CD8-positive, alpha-beta memory T cell (primary cell): ENCODE measurements at places on chromosomes 2 and 18.

GRCh38 chr2:82224301-82224940 lies 1919.9 kb upstream of the LRRTM1 start:
- DNase-seq = no peak

GRCh38 chr18:58216071-58216481 lies 172.1 kb downstream of the NEDD4L start:
- no peak for DNase-seq

- no peak for DNase-seq
Measured at GRCh38 chr18:58096658-58097057, 52.6 kb downstream of the NEDD4L start.

GRCh38 chr2:171747371-171747770 lies 60.1 kb downstream of the DYNC1I2 start:
- DNase-seq = no peak

DNA sequence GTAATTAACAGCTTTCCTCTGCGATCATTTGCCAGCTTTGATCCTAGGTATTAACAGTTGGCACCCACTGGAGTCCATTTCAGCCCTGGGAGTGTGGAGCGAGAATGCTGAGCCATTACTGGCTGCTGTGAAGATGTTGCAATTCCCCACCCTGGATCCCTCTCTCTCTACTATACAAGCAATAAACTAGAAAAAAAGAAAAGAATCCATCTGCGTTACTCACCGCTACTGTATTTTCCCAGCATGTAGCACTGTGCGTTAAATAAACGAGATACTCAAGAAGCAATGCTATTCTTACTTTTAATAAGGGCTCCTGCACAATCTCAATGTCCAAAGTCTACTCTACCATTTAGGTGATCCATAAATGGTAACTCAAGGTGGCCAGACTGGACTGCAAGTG lies 8.5 kb downstream of the RTTN start:
- DNase-seq = no peak

DNA sequence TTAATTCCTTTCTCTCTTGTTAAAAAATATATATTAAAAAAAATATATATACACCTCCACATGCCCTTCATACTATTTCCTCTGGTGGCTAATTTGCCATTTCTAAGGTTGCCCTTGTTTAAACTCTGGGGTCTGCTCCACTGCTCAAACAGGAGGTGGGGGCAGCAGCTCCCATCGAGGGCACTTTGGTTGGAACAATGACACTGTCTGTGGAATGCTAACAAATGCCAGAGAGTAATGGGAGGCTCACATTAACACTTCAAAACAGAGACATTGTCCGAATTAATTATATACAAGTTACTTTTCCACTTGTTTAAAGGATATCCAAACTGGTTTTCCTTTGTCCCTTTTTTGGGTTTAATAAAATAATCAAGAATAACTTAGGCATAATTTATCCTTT lies 58.8 kb upstream of the CD302 start:
- no peak for DNase-seq

GRCh38 chr18:66077066-66077465 lies 326.3 kb downstream of the CDH7 start:
- DNase-seq = no peak

GRCh38 chr2:203463266-203463678 lies 71.8 kb downstream of the RAPH1 start:
- DNase-seq = no peak

DNA sequence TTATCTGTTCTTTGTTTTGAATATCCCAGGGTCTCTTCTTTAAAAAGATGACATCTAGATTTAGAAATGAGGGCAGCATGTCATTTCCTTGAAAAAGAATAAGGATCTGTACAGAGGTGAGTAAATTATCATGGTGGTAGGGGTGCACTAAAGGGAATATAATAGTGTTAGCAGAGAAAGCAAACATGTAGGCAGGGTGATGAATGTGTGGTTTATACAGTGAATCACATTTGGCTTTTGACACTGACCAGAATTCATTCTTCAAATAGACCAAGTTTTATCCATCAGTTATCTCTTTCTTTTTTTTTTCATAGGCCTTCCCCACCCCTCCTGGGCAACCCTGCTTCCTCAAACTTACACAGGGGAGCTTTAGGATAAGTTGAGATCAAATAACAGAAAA lies 184.5 kb upstream of the LRP1B start:
- no peak for DNase-seq

DNA sequence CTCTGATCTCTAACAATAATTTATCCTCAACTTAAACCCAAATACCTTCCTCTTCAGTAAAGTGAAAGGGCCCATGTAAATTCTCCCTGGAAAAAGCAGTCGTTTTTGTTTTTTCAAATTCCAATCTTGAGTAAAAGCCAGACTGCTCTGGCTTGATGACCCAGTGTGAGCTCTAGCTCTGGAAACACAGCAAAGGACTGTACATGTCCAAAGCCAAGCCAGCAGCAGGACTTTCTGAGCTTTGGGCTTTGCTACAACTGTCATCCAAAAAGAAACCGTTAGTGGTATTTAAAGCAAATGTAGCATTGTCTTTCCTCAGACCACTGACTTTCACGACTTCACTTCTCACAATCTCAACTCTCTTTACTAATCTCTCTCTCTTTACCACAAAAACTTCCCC lies 25.4 kb downstream of the SH3YL1 start:
- DNase-seq = no peak

DNA sequence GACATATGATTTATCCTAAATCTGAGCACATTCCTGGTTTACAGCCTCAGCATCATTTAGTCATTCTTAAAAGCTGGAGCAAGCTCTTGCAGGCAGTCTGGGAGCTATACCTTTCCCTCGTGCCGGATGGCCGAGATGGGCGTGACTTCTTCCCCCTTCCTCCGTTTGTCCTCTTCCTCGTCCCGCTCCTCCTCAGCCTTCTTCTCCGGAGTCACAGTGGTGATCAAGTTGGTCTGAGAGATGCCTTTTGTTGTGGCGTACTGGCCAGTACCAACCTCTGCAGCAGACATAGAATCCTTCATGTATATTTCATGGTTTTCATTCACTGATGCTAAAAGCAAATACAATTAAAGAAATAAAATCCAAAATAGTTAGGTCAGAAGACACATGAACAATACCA lies 124.1 kb upstream of the ZBTB14 start:
- no peak for DNase-seq

DNA sequence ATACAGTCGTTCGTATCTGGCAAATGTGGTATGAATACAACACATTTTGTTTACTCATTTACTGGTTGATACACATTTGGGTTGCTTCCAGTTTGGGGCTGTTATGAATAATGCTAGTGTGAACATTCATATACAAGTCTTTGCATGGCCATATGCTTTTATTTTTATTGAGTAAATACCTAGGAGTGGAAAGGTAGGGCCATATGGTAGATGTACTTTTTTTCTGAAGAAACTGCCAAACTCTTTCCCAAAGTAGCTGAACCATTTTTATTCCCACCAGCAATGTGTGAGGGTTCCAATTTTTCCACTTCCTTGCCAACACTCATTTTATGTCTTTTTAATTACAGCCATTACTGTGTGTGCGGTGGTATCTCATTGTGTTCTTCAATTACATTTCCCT lies 496.2 kb upstream of the NRXN1 start:
- no peak for DNase-seq

DNA sequence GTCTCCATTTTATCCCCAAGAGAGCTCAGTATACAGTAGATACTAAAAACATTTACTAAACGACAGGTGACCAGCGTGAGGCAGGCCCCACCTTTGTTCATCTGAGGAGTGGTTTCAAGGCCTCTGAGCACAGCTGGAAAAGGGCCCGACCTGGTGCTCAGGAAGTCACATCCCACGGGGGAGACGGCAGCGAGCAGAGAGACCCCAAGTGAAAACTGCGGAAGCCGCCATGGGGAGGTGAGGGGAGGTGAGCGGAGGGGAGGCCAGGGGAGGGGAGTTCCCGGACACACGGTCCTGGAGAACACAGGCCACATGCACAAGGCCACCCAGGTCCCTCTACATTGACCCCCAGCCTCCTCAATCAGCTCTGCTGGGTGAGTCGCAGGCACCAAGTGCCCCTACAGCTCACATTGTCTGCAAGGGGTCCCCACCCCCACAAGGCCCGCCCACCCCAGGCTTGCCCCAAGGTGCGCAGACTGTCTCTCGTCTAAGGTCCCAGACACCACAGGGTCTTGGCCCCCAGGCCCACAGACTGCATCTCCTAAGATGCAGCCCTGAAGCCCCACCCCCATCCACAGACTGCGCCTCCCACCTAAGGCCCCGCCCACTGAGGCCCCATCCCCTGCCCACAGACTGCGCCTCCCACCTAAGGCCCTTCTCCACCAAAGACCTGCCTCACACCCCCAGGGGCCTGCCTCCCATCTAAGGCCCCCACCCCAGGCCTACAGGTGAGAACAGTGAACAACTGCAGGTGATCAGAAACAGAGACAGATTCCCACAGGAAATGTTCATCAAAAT lies 19.1 kb downstream of the PARD6G start:
- no peak for DNase-seq

GRCh38 chr2:42327125-42327524 lies 33.9 kb downstream of the COX7A2L start:
- DNase-seq = no peak

GRCh38 chr2:145184741-145185651 lies 665.1 kb upstream of the ZEB2 start:
- no peak for DNase-seq

- DNase-seq = no peak
Measured at GRCh38 chr18:2958819-2959298, 54.1 kb downstream of the LPIN2 start.

DNA sequence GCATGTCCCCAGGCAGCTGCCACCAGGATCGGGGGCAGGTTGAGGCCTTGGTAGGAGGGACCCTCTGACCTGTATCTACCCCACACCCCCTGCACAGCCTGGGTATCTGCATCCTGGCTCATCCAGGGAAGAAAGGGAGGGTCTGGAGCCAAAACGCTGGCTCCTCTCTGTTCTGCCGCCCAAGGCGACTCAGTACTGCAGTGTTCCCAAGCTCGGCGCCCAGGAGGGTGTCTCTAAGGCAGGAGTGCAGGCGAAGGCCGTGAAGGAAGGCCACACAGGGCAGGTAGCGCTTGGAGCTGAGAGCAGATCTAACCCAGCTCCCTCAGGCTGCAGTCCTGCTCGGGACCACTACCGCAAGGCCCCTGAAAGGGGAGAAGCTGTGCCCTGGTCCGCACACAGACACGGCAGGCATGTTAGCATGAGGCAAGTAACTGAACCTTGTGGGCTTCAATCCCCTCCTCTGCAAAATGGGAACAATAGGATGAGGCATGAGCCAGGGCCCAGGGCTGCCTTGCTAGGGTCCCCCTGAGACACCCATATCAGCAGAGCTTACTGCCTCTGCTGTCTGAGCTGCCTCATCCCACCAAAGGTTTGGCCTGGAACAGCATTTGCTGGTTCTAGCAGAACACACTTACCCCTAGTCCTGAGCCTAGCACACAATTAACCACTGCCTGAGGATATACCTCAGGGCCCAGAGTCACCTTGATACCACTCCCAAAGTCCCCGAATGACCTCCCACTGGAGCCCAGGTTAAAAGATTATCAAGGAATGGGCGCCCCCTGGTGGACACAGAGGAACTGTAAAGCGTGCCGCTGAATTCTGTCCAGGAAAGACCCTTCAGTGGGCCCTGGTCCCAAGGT lies 6.5 kb downstream of the PTMA start:
- peak; percentile 85 for DNase-seq

DNA sequence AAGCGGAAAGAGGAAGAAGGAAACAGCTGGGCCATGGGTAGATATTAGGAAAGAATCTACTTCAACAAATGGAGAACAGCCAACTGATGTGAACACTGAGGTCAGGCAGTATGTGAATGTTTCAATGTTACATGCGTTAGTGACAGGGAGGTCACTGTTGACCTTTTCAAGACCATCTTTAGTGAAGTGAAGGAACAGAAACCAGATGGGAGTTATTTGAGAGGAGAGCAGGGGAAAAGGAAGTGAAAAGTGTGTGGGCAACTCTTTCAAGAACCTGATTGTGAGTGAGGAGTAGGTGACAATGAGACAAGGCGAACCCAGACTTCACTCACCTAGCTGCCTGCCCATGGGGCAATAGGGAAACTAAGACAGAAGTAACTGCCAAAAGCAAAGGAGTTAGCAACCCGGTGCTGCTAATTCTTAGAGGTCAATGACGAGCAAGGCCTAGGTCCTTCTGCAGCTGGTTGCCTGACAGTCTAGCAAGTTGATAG lies 67.0 kb downstream of the SP3 start:
- no peak for DNase-seq

DNA sequence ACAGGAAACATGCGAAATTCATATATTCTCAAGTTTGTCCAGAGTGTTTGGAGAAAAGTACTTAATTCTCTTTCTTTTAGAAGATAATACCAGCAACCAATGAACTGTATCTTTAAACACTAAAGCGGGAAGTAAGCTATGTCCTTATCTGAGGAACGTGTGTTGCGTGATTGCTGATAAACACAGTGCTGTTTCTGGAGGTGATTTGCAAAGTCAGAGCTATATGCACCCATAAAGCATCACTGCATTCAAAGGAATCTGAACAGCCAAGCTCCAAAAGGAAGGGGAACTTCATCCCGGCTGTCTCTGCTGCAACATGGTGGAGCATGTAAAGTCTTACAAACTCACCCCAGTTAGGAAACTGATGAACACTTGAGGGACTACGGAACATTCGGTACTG lies 271.7 kb upstream of the FN1 start:
- no peak for DNase-seq

DNA sequence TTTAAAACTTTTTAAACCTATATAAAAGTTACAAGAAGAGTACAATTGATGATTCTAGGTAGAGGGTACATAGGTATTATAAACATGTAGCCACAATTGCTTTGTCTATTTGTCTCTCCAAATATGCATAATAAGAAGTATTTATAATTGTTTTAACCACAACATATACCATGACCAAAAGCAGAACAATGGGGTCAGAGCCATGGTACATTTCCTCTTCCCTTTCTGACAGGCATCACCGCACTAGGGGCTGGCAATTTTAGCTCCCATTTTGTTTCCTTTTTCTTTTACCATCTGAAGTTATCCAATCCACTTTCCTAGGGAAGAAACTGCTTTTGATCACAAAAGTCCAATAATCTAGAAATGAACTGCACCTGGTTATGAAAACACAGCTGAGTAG lies 49.3 kb downstream of the TMX3 start:
- DNase-seq = no peak

DNA sequence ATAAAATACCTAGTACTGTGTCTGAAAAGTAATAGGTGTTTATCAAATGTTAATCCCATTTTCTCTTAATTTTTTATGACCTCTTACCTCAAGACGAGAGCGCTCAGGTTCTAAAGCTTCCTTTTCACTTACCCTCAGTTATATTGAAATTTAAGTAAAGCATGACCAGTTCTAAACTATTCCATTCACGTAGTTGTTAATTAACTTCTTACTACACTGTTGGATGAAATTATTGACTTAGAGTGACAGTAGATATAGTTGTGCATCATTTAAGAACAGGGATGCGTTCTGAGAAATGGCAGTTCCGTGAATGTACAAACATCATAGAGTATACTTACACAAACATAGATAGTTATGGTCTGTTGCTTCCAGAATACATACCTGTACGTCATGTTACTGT lies 20.1 kb upstream of the HTR2B start:
- DNase-seq = no peak

- DNase-seq = no peak
Measured at GRCh38 chr18:9354256-9354655, 19.7 kb downstream of the TWSG1 start.
